ENCODE measurements at places on chromosomes 5 and 9.

- no peak for DNase-seq
Measured at GRCh38 chr5:176908675-176909368, 9.7 kb upstream of the HK3 start.

DNA sequence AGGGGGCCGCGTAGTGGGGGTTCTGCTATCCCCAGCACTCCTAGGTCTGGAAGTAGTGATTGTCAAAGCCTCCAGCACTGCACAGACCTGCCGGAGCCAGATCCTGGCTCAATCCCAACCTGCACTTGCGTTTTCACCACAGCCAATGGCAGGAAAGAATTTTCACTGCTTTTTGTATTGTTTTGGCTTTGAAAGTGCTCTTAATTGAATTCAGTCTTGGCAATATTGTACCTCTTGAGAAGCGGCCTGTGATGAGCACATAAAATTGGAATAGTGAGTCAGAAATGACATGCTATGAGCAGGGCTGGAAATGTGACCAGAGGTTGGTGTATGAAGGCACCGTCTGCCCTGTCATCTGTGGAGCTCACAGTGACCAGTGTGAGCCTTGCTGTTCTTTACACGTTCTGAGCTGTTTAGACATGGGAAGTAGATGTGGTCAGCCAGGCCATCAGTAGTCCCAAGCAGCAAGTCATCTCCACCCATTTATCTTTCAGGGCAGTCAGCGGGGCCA is 41.5 kb downstream of the SECISBP2 start:
- DNase-seq, result peak; percentile 75

DNA sequence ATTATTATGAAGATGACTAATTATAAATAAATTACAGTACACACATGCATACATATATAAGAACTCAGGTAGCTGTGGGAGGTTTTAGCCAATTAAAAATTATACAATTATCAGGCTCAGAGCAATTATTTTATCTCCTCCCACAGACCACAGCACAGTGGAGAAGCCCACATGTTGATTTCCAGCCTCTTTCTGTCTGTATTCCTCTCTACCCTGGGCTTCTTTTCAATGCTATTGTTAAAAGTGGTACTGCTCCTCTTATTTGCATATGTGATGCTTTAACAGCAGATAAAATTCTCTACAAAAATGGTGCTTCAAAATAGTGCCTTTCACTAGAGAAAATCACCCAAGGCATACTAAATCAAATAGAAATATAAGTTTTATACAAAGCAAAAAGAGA is 218.7 kb downstream of the NFIB start:
- no peak for DNase-seq

DNA sequence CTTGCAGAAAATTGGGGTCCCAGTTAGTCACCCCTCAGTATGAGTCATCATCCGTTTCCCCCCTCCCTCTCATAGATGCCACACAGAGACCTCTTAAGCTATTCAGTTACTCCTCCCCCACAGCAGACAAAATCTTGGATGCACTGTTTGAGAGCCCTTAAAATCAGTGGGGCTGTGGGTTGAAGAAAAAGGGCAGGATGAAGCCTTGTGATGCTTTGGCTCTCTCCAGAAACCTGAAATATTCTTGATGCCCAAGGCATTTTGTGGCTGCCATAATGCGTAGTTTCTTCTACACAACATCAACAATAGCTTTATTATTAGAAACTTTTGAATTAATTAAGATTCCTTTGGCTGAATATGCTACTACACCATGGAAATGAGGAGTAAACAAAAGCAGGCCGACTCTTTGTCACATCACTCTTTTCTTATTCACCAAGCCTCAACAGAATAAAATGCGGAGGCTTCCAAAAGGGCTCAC is 133.8 kb downstream of the MRPS30 start:
- no peak for DNase-seq

Data from muscle of leg (tissue), 16 donors.